Dermis microvascular lymphatic vessel endothelial cell (primary cell): ENCODE measurements at places on chromosomes 7 and 10.

- DNase-seq = no peak
These were observed 62.0 kb upstream of the NRBF2 start for GRCh38 chr10:63071145-63071544.

- DNase-seq = no peak
These were observed 74.1 kb upstream of the PARD3 start for GRCh38 chr10:34889004-34889869.

DNA sequence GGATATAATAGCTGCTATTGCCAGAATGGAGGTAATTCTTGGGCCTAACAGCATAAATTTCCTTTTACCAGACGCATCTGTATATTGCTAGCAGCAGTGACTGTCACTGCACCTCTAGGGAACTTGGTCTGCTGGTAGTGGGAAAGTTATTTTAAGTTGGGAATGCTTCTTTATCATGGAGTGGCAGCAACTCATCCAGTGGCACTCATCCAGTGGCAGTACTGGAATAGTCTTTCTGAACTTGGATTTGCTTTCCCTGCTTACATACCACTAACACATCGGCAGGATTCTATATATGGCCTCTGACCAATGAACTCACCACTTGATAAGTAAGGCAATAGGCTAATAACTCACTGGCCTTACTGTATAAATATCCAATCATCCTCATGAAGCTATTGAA is 22.0 kb upstream of the ICA1 start:
- DNase-seq = no peak

- no peak for DNase-seq
These were observed 12.9 kb downstream of the MTPN start for GRCh38 chr7:135964274-135964673.

GRCh38 chr10:77034795-77035194 is 602.8 kb downstream of the KCNMA1 start:
- DNase-seq = no peak

DNA sequence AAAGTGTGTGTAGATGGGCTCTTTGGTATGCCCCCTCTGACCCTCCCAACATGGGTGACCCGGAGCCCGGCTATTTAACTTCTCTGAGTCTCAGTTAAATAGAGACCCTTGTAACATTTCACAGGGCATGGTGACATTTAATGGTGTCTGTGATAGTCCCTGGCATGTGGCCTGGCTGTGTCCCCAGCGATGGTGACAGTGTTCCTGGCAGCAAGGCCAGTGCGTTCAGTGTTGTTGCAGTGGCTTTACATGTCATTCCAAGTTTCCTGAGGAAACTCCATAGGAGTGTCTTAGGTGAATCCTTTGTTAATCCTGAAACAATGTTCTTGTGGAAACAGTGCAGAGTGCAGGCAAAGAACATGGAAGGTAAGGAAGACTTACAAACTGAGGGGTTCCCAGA is 137.0 kb downstream of the RAMP3 start:
- DNase-seq = no peak

GRCh38 chr10:1552881-1553670 is 184.2 kb downstream of the ADARB2 start:
- DNase-seq = no peak

GRCh38 chr7:66047426-66047825 is 28.2 kb upstream of the ASL start:
- DNase-seq = peak; percentile 37

DNA sequence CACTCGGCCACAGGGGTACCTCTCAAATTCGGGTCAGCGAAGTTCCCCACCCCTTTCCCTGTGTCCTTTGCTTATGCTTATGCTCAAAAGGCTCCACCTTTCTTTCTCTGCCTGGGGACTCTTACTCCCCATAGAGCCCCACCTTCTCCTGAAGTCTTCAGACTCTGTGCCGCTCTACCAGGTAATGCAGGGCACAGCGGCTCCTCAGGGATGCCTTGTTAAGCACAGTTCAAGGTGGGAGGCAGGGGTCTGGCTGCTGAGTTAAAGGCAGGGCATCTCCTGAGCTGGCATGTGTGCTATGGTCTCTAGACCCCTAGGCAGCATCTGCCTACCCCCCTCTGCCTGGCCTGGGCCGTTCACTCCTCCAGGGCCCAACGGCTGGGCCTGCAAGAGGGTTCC is 3.0 kb upstream of the CXCL12 start:
- DNase-seq = no peak

DNA sequence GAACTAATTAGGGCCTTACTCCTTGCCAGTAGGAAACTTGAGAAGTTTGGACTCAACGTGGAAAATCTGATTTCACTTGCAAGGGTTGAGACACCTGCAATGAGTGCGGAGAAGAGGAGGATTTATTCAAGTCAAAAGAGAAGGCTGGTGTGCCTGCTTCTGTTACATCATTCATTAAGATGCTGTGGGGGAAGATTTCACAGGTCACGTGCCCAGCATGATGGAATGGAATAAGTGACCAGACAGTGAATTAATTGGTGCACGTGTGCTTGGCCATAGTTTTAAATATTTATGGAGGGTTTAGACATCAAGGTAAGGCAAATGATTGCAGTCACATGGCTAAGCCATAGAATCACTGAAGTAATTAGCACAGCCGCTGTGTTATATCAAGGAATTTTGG is 155.0 kb downstream of the C7orf25 start:
- no peak for DNase-seq

DNA sequence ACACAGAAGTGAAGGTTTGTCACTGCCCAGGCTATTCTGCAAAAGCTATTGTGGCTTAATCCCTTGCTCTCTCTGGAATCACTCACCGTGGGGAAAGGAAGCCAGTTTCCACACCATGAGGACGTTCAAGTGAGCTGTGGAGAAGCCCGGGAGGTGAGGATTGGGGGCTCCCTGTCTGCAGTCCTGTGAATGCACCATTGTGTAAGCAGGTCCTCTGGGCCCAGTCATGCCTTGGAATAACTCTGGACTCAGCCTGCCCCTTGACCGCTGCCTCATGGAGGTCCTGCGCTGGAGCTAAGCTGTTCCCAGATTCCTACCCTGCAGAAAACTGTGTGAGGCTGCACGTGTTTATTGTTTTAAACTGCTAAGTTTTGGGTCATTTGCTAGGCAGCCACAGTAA is 33.5 kb downstream of the LYZL2 start:
- DNase-seq = no peak

DNA sequence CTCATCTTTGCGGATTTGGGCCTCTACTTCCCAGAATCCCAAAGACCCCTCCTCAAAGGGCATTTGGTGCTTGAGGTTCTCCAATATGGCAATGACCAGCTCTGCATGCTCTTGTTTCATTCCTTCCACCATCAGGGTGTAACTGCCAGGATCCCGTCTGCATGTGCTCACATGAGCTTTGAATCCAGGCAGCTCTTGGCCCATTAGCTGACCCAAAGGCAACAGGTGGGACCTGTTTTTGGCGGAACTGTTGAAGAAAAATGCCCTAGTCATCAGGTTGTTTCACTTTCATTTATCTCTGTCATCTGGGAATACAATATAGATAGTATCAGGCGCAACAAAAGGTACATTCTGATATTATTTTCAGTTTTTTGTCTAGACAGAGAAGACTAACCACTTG is 159.1 kb upstream of the TCF7L2 start:
- no peak for DNase-seq

- DNase-seq = no peak
These were observed 68.2 kb downstream of the SLC13A1 start for GRCh38 chr7:123131556-123131955.

- no peak for DNase-seq
These were observed 18.3 kb upstream of the TNRC18 start for GRCh38 chr7:5441840-5442503.

DNA sequence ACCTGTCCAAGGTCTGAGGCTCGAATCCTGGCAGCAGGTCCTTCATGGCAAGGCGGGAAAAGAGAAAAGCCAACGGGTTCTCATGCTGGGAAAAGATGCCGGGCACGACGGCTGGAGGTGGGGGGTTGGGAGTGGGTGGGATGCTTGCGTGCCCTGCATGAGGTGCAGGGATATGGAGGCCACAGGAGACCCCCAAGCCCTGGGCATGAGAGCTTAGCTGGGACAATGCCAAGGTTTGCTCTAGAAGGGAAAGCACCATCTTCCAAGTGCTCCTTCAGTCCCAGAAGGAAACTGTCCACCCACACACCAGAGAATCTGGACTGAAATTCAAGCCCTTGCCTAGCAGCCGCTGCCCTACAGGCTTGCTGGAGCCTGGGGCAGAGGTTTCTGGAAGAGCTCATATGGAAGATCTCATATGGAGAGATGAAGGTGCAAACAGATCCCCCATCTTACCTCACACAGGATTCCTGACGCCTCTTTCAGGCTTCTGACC is 64.3 kb downstream of the ZRANB1 start:
- DNase-seq = no peak

- DNase-seq = no peak
These were observed 118.9 kb downstream of the ITIH5 start for GRCh38 chr10:7547829-7548228.

GRCh38 chr7:111730476-111731300 is 168.4 kb upstream of the IMMP2L start:
- no peak for DNase-seq

GRCh38 chr10:75202321-75203045 is 8.1 kb upstream of the VDAC2 start:
- no peak for DNase-seq

GRCh38 chr7:21356616-21357015 is 71.3 kb upstream of the SP4 start:
- no peak for DNase-seq

GRCh38 chr10:109103278-109103677 is 820.0 kb downstream of the XPNPEP1 start:
- no peak for DNase-seq

DNA sequence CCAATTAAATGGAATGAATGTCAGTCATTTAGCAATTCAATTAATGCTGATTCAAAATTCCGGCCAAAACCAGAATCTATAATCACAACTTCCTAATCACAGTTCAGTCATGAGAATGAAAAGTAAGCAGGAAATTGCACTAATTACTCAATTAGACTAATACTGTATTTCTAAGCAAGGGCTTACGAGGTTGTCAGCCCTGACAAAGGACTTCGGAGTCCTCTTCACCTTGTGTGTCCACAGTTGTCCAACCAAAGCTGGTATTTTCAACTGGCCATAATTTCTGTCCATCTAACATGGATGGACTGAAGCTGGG is 17.4 kb downstream of the CPA1 start:
- no peak for DNase-seq
